ENCODE measurements at places on chromosomes 3 and 15. TPM values are rescaled to one million over a fixed set of nuclear protein-coding genes. Genes with fewer than 3 reads are reported as not detected.

Gene HTR3E
- total RNA-seq, result not detected

Gene WDR93
- total RNA-seq, result not detected

Gene ZNF717
- 8.8 TPM for total RNA-seq

Gene NLGN1
- 0.05 TPM for total RNA-seq

Gene ARIH2
- total RNA-seq, result 55.1 TPM

Gene ATP13A4
- total RNA-seq, result 4.4 TPM

Gene CASR
- total RNA-seq, result not detected

Gene KY
- total RNA-seq, result not detected
